ENCODE measurements at places on chromosomes 5 and 9.

DNA sequence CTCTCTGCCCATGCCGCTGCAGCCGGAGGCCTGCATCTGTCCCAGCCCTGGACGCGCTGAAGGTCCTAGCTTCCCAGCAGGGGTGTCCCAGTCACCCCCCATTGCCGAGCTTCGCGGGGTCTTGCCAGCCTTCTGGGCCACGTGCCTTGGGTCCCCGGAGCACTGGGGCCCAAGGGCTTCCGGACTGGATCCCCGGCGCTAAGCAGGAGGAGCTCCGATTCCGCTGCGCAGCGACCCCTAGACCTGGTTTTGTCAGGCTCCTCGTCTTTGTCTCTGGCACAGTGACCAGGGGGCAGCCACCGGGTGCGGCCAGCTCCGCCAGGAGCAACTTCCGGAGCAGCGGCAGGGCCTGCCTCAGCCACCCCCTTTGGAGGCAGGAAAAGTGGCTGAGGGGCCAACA is 3.3 kb upstream of the IRX1 start:
- DNase-seq, result no peak

DNA sequence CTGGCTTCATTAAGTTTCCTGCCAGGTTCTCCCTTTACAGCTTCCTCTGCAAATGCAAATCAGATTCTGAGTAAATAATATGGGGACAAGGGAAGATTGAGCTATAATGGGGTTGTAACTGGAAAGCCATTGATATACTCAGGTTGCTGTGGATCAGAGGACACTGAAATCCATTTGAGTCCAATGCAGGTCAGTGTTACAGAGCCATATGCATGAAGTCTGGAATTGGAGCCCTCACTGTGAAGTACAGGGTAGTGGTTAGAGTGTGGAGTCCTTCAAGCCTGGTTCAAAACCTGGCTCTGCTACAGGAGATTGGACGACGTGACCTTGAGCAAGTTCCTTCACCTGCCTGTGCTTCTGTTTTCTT is 48.7 kb downstream of the TIMD4 start:
- no peak for DNase-seq

GRCh38 chr9:111450124-111450523 is 34.1 kb downstream of the ECPAS start:
- no peak for DNase-seq

- DNase-seq, result no peak
These were observed 16.4 kb upstream of the RUFY1 start for GRCh38 chr5:179533907-179534306.

GRCh38 chr9:128101231-128101661 is 26.3 kb downstream of the PTGES2 start:
- no peak for DNase-seq

DNA sequence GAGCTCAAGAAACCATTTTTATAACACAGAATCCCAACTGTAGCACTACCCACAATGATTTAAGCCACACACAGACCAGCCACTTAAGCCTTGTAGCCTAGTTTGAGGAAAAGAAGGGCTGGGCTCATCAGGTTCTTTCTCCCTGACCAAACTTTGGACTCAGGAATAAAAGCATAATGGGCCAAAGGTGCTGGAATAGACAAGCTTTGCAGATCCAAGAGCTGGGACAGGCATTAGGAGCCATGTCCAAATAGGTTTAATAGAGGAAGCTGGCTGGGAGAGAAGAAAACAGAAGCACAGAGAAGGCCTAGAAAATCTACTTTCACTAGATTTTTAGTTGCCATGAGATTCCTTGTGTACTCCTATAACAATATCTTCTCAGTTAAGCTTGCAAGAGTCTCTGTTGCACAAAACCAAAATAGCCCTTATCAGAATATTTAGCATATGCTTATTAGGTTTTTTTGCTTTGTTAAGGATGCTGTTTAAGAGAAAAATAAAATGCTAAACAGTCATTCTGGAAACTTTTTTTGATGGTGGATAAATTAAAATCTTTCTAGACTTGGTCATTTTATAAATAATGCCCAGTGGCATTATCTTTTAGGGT is 38.2 kb downstream of the CNOT8 start:
- DNase-seq, result no peak

DNA sequence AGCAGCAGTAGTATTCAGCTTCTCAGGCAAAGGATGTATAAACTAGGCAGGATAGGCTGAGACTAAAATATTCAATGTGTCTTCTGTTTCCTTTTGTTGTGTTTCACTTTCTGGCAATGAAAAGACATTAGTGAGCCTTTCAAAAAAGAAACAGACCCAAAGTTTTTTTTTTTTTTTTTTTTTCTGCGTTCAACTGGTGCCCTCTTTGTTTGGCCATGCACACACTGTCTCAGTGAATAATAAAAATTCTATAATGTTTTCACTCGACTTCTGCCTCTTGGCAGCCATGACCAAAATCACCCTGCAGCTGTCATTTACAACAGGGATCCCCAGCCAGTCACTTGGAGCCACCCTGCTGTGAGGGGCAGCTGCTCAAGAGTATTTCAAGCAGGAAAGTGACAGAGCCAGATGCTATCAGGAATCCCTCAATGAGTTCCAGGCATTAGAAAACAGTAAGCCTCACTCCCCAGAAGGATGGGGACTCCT is 44.0 kb upstream of the MAN2A1 start:
- DNase-seq, result no peak

- peak; percentile 49 for DNase-seq
These were observed 221.8 kb downstream of the MEF2C start for GRCh38 chr5:88660947-88661805.

GRCh38 chr5:58335518-58335917 is 124.4 kb downstream of the PLK2 start:
- DNase-seq, result no peak

DNA sequence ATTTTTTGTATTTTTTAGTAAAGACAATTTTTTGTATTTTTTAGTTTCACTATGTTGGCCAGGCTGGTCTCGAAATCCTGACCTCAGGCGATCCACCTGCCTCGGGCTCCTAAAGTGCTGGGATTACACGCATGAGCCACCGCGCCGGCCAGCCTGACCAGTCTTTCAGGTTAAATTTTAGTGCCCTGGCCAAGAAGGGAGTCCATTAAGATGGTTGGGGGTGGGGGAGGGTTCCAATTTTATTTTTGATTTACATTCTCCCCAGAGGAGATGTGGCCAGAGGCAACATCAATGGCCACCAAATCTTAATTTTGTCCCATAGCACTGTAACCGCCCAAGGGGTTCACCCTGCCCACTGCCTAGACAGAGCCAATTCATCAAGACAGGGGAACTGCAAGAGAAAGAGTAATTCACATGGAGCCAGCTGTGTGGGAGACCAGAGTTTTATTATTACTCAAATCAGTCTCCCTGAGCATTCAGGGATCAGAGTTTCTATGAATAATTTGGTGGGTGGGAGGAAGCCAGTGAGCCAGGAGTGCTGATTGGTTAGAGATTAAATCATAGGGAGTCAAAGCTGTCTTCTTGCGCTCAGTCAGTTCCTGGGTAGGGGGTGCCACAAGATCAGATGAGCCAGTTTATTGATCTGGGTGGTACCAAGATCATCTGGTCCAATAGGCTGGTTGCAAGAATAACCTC is 24.7 kb downstream of the TBCA start:
- DNase-seq, result peak; percentile 42

DNA sequence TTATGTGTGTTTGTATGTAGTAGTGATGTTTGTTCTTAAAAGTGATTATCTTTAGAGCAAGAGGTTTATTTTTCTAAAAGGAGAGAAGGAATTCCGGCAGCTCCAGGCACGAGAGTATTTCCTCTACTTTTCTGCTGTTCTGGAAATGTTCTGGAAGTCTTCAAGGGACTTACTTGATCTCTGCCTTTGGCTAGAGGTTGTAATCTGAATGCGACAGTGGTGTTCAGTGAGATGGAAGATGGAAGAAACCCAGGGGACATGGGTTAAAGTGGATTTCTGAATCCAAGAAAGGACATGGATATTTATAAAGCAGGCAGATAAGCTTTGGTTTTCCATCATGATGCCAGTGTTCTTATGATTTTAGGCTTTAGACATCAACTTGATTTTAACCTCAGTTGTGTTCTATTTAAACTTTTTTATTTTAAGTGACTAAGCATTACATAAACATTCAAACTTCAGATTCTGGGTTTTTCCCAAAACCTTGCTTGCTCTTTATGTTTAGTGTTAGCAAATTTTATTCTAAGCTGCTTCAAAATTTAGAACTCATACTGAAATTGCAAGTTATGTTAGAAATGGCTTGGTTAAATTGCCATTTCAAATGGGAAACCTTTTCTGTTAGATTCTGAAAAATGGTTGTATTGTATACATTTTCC is 3.6 kb downstream of the GPR21 start:
- DNase-seq, result no peak

- no peak for DNase-seq
These were observed 610.9 kb downstream of the CHSY3 start for GRCh38 chr5:130514984-130515690.

DNA sequence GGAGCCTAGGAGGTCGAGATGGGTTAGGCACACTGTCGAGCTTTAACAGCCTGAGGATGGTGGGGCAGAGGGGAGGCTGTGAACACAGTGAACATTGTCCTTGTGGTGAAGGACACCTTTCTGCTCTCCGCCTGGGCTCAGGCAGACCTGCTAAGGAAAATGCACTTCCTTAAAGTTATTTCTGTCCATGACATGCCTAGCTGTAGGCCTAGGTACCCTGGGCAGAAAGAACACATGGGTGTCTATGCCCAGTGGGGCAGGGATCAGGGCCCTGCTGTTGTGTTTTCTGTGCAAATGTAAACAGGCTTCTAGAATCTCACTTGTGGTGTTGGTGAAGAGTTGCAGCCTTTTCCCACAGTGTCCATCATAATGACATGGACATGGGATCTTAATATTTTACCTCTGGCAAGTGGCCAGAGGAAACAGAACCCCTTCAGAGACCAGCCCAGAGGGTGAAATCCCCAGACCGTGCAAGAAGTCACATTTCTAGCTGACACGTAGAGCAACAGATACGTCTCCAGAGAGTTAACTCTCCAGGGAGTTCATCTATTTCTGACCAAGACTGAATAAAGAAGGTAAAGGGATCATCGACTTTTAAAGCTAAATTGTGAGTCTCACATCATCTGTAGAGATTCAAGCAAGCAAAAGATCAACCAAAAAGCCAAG is 79.2 kb downstream of the C9orf152 start:
- DNase-seq, result no peak

GRCh38 chr9:94867842-94868312 is 141.4 kb downstream of the AOPEP start:
- DNase-seq, result no peak

GRCh38 chr5:147162740-147163139 is 72.1 kb upstream of the STK32A start:
- DNase-seq, result no peak

DNA sequence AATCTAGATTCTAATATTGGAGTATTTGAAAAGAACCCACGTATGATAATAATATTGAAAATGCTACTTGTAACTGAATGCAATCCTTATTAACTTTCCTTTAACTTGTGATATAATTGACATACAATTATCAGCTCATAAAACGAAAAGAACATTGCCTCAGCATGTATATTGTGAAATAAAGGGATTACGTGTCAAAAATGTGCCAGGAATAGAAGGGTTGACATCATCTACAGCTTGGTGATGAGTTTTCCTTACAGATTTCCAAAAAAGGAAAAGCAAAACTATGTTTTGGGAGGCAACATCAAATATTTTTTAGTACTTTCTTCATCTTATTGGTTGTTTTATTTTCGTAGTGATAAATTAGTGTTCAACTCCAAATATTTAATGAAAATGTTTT is 266.0 kb upstream of the PTGER4 start:
- no peak for DNase-seq

- no peak for DNase-seq
These were observed 7.5 kb downstream of the ADAMTS13 start for GRCh38 chr9:133429641-133430161.

DNA sequence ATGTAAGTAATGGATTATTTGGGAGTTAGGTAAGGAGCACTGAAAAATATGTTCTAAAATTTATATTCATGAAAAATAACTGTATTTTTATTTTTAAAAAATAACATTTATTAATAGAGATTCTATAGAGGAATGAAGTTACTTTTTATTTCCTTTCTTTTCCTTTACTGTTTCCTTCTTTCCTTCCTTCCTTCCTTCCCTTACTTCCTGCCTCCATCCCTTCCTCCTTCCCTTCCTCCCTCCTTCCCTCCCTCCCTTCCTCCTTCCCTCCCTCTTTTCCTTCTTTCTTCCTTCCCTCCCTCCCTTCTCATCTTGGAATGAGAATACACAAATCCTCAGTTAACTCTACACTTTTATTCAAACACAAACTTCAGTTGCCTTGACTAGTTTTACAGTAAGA is 560.1 kb downstream of the RAB3C start:
- DNase-seq, result no peak

GRCh38 chr9:77935974-77936373 is 95.6 kb downstream of the GNAQ start:
- no peak for DNase-seq

GRCh38 chr5:88760527-88760926 is 122.5 kb downstream of the MEF2C start:
- no peak for DNase-seq

DNA sequence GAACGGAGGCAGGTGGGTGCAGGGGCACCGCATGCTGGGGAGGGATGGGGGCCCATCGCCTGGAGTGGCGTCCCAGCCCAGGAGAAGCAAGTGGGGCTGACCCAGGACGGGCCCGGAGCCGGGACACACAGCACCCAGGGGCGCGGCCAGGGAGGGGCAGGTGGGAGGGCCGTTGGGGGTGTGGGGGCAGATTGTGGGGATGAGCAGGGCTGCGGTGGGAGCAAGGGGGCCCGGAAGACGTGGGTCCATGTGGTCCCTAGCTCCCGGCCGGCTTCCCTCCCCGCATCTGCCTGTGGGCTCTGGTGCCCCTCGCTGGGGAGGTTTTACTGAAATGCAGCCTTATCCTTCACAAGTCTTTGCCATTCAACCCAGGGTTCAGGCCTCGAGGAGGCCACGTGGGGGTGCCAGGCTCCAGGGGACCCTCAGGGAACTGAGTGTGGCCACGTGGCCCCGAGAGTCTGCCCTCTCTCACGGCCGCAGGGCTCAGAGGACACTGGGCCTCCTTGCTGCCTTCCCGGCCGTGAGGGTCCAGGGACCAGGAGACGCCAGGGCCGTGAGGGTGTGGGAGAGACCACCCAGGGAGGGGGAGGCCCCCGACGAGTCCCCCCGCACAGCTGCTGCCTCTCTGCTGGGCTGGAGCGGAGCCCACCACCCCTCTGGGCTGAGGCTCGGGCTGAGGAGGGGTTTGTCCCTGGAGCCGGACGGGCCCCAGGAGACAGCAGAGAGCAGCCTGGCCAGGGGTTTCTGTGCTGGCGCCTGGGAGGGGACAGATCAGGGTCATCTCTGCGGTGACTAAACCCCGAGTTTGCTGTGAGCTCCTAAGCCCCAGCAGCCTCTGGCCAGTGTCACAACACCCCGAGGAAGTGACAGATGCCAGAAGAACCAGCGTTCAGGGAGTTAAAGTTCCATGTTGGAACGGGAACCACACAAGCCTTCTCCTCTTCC is 35.2 kb downstream of the SLC9A3 start:
- no peak for DNase-seq

All from activated CD4-positive, alpha-beta T cell treated with anti-CD3 and anti-CD28 coated beads, Interleukin-2, amount 50 U/mL, for 16 hours (primary cell).